ENCODE measurements at places on chromosomes 5 and 9.

DNA sequence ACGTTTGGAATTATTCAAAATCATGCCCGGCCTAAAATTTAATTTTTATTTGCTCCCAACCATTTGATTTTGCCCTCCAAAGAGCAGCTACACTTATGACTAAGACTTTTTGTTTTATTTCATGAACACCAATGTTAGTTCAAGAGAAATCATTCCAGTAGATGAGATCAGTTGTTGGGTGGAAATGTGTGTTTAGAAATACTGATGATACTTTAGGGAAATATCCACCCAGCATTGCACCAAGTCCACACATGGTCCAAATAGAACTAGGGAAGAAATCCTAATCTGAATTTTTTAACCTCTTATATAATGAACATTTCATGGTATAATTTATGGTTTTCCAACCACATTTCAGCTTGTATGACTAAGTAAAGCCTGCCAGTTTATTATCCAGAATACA, 28.3 kb upstream of the GOLPH3 start:
- no peak for DNase-seq

DNA sequence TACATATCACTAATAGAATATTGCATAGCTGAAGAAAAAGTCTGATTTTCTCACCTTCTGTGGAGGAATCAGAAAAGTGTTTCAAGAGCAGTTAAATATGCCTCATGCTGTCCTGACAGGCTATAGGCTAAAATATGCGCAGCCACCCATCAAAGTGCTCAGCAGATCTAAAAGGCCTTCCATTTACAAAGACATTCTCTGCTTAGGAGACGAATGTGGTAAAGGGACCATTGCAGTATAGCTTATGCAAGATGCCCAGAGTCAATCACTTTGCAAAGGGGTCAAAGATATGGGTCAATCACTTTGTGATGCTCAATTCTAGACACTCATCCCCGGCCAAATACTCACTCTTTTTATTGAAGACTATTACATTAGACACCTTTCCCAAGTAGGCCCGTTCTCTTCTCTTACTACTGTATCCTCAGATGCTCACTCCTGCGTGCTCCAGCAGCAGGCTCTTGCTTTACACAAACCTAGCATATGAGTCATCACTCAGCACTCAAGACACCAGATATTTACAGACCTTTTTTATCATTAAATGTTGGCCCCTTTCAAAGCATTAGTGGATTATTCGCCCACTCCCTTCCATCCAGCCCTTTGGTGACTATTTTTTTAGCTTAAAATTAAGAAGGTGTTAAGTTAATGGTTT, 568.2 kb upstream of the CDH18 start:
- no peak for DNase-seq

- DNase-seq: no peak
These were observed 471.3 kb upstream of the KLF4 start for GRCh38 chr9:107960916-107961315.

DNA sequence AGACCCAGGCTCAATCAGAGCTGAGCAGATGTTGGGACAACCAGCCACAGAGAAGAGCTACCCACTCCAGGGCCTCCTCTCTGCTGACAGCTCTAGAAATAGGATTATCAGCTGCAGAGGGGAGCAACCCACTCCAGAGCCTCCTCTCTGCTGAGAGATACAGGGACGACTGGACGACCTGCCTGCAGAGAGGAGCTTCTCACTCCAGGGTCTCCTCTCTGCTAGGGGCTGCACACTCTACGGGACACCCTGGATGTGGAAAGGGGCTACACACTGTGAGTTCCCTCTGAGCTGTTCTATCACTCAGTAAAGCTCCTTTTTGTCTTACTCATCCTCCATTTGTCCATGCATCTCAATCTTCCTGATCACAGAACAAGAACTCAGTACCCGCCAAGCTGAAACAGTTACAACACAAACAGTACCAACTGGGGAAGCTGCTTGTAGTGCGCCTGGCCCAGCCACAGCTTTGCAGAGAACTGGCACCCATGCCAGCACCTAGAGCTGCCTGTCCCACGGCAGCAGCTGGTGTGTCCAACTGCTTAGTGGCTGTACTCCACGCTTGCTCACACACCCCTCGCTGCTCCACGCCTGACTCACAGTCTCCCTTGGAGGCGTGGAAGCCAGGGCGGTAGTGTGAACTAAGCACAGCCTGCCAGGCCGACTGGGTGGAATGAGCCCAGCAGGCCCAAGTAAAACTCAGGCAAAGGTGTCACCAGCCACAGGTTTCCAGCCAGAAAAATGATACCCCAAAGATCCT, 56.8 kb downstream of the PRELID2 start:
- DNase-seq: no peak

GRCh38 chr9:122477346-122477745, 380 bp downstream of the OR1J1 start:
- DNase-seq: no peak

DNA sequence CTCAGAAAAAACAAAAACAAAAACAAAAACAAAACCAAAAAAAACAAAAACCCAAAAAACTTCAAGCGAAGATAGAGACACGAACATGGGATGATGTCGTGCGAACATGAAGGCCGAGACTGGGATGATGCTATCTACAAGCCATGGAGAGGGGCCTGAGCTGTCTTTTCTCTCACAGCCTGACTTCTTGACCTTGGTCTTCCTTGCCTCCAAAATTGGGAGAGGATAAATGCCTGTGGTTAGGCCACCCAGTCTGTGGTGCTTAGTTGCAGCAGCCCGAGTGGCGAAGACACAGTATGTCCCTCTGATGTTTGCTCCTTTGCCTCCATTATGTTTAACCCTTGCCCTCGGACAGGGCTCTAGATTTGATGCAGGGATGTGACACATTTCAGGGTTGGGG, 130.4 kb upstream of the BASP1 start:
- DNase-seq: no peak

DNA sequence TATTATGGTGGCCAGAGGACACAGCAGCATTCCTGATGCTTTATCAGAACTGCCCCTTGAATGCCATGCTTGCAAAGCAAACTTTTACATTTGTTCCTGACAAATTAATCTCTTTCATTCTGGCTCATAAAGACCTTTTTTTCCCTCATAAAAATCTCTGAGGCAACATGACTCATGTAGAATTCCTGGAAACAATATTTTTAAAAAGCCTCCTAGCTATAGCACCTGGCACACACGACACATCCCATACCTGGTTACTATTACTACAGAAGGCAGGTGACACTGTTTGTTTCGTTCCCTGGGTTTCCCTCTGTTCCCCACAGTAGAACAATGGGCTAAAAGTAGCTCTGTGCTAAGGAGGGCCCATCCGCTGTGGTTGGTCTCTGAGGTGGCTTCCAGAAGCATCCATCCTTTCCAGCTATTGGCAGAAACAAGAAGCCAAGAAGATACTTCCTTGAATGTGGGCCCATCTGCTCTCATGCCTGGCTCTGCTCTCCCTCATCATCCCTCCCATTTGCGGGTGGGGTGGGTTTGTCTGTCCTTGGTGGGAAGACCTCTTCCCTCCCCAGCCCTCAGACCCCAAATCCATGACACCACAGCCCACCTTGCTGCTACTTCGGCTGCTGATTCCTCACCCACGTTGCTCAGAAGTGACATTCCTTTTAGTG, 59.1 kb downstream of the GALNT12 start:
- DNase-seq: no peak

DNA sequence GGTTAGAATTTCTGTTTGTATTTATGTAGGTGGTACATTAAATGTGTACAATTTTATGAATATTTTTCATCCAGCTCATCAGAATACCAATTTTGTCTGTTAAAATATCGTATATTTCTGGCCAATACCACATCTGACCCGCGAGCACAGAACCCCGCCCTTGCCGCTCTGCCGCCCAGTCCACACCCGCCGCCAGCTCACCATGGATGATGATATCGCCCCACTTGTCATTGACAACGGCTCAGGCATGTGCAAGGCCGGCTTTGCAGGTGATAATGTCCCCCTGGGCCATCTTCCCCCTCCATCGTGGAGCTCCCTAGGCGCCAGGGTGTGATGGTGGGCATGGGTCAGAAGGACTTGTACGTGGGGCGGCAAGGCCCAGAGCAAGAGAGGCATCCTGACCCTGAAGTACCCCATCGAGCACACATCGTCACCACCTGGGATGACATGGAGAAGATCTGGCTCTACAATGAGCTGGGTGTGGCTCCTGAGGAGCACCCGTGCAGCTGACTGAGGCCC, 153.2 kb downstream of the CAVIN4 start:
- DNase-seq: no peak

DNA sequence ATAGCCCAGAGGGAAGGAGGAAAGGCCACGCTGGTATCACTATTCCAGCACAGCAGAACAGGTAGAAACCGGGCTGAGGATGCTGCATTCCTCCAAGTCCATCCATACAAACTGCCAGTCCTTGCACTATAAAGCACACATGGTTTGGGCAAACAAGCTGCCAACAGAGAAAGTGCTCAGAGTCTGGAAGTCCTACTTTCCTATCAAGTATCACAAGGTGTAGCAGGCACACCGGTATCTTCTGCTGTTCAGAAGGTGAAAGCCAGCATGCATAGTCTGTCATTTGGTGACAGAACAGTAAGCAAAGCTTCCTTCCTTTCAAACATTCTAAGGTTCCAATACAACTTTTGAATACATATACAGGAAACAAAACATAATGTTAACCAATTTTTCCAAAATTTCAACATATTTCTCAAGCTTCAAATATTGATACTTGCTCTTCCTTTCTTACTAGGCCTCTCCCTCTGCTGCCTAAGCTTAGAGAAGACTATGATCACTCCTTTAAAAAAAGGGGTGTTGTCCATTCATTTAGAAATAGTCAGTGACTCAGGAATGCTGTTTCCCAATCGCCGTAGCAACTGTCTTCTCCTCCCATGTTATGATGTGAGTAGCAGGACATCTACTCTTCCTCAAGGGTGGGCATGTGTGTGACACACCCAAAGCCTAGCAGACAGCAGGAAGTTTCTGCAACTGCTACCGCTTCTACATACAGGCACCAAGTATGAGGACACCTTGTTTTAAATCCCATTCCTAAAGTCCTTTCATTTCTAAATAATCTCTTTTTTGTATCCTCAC, 14.7 kb downstream of the DIAPH1 start:
- no peak for DNase-seq

DNA sequence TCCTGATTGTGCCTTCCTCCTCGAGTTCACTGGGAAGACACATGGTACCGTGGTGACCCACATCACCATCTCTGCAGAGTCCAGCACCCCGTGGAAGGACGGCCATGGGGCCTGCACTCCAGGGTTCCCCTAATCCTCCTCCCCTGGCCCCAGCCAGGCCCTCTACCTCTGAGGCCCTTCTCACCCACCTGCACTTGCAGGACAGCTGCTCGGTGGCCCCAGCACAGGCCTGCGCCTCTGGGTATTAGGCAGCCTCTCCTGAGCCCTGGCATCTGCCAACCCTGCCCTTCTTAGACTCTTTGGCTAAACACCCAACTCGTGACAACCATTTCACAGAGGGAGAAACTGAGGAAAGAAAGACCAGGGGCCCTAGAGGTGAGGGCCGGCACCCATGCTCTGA, 28.9 kb upstream of the CPLX2 start:
- no peak for DNase-seq

GRCh38 chr9:6931913-6932312, 174.1 kb downstream of the KDM4C start:
- no peak for DNase-seq

GRCh38 chr5:144114571-144114970, 55.9 kb downstream of the YIPF5 start:
- DNase-seq: no peak

- no peak for DNase-seq
These were observed 315.2 kb downstream of the ARHGAP26 start for GRCh38 chr5:143085319-143085917.

DNA sequence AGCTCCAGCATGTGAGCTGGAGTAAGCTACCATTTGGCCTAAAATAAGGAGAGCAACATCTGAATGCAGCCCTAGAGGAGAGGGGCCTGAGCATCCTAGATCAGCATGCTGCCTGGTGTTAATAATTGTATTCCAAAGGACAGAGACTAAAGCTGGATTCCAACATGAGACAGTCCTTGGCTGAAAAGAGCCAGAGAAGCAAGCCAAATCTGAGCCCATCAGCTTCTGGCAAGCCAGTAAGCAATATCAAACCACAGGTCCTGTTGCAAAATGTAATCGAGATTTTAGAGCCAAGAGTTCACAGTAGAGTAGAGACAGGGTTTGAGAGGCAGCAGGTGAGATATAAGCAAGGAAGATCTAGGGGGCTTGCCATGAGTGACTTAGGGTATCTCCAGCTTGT, 42.3 kb upstream of the DMAC1 start:
- no peak for DNase-seq

DNA sequence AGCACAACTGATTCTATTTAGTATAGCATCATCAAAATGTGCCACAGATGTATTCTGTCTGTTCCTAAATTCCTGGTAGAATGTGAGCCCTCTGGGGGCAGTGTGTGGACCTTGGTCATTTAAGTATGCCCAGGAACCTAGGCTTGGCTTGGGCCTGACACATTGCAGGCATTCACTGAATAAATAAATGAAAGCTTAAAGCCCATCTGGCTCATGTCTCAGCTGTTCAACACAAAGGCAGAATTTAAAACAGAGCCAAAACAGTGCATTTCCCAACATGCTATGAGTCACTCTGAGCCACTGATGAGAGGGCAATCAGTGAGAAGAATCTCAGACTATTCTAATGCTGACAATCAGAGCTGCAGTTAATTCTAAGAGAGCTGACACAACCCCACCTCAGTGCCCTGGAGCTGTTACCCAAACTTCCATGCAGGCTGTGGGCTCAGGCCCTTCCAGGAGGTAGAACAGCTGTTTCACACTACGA, 8.1 kb downstream of the FAM193B start:
- no peak for DNase-seq

- DNase-seq: no peak
These were observed 47.9 kb upstream of the BASP1 start for GRCh38 chr5:17169507-17169906.

- DNase-seq: no peak
These were observed 52.8 kb downstream of the CAST start for GRCh38 chr5:96714951-96715451.

DNA sequence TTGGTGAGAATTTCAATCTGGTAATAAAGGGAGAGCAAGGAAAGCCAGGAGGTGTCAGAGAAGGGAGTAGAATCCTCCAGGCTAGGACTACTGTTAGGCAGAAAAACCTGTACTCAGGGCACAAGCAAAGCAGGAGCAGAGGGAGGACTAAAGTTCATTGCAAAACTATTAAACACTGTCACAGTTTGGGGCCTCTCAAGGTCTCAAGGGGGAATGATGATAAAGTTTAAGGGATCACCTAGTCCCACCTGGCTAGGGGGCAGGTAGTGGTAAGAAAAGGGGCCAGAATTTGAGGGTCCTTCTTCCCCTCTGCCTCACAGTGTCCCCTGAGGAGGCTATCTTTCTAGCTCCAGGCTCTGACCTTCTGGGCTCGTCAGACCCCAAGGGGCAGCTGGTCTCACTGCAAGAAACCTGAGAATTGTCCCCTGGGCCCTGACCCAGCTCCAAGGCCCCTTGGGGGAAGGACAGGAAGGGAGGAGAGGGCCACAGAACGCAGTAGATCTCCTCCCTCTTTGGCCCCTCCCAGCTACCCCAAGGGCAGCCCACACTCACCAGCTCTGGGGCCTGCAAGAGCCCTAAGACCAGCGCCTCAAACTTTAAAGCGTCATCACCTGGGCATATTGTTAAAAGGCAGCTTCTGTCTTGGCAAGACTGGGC, 974 bp downstream of the CCDC69 start:
- DNase-seq: no peak

GRCh38 chr5:36881807-36882206, 5.2 kb downstream of the NIPBL start:
- no peak for DNase-seq

GRCh38 chr5:8391911-8392310, 523.0 kb downstream of the MTRR start:
- no peak for DNase-seq

- no peak for DNase-seq
These were observed 162.9 kb upstream of the FTMT start for GRCh38 chr5:121688781-121689180.

All from esophagus squamous epithelium (tissue), 5 donors.